ENCODE measurements at places on chromosomes 16 and 17. TPM values are rescaled to one million over a fixed set of nuclear protein-coding genes. Genes with fewer than 3 reads are reported as not detected.

The ABCA6 gene
- total RNA-seq: 0.04 TPM

The KRTAP4-1 gene
- not detected for total RNA-seq

The PYY gene
- not detected for total RNA-seq

The KCNJ18 gene
- not detected for total RNA-seq

The MPO gene
- not detected for total RNA-seq
